ENCODE measurements at places on chromosomes 12 and 14. TPM values are rescaled to one million over a fixed set of nuclear protein-coding genes. Genes with fewer than 3 reads are reported as not detected.

Gene ENDOU
- total RNA-seq = not detected

Gene HOXC5
- total RNA-seq = not detected

Gene PRB2
- not detected for total RNA-seq

Gene ERH
- 178 TPM for total RNA-seq

Gene GZMH
- not detected for total RNA-seq

Gene RND1
- 2.1 TPM for total RNA-seq

Gene PFDN5
- total RNA-seq = 474 TPM

Gene ZDHHC22
- total RNA-seq = not detected

Gene SYT1
- total RNA-seq = 6.8 TPM

Gene GDF3
- total RNA-seq = not detected

Gene MMAB
- 40.6 TPM for total RNA-seq

Gene SOS2
- 17.9 TPM for total RNA-seq
